ENCODE measurements at places on chromosomes 11 and 22.

- no peak for DNase-seq
Measured at GRCh38 chr11:56509439-56509838, 18.3 kb upstream of the OR5M8 start.

DNA sequence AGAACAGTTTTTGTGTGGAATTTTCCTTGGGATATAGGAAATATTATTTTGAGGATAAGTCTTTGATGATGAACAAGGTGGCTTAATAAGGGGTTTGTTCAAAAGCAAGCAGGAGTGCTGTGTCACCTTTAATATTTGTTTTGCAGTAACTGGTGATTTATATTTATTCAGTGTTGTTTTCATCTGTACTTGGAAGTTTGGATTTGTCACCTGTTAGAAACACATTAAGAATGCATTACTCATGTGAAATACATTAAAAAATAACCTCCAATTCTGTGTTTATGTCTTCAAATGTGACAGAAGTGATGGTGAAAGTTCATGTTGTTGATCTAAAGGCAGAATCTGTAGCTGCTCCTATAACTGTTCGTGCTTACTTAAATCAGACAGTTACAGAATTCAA lies 70.5 kb downstream of the DKK3 start:
- no peak for DNase-seq

DNA sequence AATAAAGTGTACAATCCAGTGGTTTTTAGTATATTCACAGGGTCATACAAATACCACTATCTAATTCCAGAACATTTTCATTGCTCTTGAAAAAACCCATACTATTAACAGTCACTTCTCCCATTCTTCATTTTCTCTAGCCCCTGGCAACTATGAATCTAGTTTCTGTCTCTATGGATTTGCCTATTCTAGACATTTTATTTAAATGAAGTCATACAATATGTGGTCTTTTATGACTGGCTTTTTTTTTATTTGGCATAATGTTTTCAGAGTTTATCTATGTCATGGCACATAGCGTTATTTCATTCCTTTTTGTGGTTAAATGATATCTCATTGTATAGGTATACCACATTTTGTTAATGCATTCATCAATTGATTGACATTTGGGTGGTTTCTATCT lies 59.4 kb downstream of the KDM2A start:
- DNase-seq = no peak

- no peak for DNase-seq
Measured at GRCh38 chr11:46112961-46113607, 8.2 kb downstream of the PHF21A start.

Measured in activated naive CD4-positive, alpha-beta T cell treated with Interleukin-2 at 50 U/mL for 16 hours (primary cell).